ENCODE measurements at places on chromosomes 5 and 9. TPM values are rescaled to one million over a fixed set of nuclear protein-coding genes. Genes with fewer than 3 reads are reported as not detected.

DNA sequence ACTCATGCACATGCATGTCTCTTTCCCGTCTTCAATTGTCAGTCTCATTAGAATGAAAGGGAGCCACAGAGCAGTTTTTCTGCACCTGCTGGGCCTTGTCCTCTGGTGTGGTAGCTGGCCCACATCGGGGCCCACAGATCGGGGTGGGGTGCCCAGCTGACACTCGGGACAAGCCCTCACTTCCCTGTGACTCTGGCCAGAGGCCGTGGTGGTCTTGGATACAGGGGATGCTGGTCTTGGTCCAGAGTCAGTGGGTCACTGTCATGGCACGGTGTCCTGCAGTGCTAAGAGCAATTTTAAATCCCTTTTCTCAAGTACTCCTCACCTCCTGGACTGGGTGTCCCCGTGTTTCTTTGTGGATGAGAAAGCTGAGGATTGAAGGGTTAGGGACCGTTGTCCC lies 193.2 kb downstream of the CACNA1B start:
- DNase-seq = no peak

RLN2 gene
- total RNA-seq = 0.90 TPM

ABLIM3 gene
- 3.7 TPM for total RNA-seq

GRCh38 chr9:81468084-81468595 lies 221.2 kb downstream of the TLE1 start:
- DNase-seq = no peak

- peak; percentile 2 for DNase-seq
These were observed 113.4 kb downstream of the FRMD3 start for GRCh38 chr9:83424831-83425230.

BAG1 gene
- total RNA-seq = 68.7 TPM

GRCh38 chr5:74116266-74116665 lies 490.3 kb downstream of the ARHGEF28 start:
- DNase-seq = no peak

DNA sequence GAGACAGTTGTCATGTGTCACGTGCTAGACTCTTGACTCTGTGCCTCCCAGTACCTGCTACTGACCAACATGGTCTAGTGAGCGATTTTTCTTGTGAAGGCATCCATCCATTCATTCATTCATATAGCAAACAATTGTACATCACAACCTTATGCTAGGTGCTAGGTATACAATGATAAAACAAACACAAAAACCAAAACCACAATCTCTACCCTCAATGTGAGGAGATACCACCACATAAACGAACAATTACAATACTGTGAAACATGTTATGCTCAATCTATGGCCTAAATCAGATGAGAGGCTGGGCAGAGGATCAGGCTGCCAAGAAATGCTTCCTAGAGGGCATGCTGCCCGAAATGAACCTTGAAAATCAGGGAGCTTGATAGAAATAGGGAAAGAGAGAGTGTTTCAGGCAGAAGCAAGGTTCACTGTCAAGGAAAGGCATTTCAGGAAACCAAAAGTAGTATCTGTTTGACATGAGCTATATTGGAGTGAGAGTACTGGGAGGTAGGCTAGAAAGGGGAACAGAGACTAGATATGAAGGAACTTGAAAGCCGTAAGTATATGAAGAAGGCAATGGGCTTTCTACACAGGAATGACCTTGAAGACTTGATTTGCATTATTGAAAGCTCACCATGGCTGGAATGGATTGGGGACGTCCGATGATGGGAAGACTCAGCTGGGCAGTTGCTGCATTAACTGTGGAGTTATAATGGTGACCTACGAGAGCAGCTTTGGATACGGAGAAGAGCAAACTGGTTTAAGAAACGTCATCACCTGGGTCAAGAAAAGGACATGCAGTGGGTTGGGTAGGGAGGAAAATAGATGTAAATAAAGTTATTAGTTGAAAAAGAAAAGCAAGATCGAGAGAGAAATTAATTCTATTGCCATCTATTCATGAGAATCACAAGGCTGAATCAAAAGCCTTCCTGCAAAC lies 90.1 kb downstream of the THBS4 start:
- no peak for DNase-seq

- DNase-seq = no peak
These were observed 131.4 kb upstream of the SHB start for GRCh38 chr9:38200431-38200830.

DNA sequence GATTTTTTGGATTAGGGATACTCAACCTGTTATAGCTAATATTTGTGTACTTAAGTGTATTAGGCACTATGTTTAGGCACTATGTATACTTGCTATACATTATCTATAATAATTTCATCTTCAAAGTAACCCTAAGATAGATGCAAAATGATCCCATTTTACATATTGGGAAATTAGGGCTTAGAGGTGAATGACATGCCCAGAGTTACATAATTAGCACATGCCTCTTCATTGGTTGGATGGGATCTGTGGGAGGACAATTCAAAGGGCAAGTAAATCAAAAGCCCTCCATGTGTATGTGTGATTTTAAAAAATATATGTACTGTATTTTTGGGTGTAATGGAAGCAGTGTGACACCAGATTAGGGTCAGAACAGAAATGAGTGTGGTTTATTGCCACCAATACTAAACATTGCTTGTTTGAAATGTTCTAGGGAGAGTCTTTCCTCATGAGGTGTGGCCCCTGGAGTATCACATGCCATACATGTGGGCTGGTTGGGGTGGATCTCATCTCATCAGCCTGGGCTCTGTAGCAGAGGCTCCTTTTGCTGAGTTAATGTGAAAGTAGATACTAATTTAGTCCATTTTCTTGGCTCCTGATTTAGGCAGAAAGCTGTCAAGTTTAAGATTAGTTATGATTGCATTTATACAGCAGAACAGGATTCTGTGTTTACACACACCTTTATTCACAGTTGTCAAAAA lies 5.5 kb downstream of the C9orf85 start:
- no peak for DNase-seq

DNA sequence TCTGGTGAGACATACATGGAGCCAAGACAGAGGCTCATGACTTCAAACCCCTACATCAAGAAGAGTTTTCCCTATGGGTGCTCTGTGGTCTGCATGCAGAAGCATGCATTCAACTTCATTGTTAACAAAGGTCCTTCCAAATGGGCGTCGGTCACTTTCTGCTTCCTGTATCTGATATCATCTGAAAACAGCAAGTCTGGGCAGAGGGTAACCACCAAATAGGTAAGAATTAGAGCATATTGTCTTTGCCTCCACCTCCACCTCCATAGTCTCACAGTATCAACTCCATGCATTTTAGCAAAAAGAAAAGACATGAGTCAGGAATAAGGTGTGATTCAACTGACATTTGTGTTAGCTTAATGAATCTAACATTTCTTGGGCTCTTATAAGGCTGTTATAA lies 462.9 kb downstream of the DMRT2 start:
- peak; percentile 94 for DNase-seq

DNA sequence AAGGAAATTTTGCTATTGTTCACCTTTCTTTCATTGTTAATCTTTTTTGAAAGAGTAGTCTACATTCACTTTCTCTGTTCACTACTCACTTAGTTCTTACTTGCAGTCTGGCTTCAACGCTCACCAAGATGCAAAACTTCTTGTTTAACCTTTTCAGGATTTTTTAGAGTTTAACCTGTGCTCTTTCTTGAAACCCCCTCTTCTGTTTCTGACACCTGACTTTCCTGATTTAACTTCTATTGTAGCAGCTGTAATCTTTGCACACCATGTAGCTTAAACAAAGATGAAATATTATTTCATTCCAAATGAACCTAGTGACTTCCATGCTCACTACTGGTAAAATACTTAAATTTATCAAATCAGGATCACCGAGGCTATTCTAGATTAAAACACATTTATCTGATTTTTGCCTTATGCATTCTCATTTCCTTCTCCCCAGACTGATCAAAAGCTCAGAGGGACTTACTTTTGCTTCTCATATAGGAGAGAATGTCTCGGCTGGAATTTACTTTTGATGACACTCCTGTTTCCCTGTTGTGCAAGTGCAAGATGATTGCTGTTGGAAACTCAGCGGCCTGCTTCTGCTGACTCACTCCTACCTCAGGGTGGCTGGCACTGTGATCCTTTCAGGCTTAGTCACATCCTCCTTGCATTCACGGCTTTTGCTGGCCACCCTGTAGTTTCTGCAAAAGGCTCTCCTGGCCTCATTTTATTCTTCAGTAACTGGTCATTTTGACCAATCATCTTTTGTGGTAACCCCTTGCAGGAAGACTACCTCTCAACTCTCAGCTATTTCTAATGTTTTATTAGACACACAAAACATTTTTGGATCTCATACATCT lies 109.3 kb upstream of the IFNE start:
- peak; percentile 99 for DNase-seq

SLCO6A1 gene
- under 0.01 TPM for total RNA-seq

DNA sequence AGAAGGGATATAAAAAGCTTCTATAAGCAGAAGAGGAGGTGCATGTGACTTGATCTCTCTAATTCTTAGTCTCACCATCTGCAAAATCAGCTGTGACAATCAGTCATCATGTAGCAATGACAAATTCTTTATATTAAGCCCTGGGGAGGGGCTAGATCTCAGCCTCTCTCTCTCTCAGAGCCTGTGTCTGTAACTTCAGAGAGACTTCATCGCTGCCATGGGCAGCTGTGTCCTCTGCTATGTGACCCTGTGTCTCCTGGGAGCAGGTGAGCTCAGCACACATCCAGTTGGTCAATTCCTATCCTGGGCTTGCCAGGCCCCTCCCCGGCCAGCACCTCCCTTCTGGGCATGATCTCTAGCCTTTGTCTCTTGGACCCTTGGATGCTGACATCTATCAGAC lies 109.6 kb downstream of the ANKRD18B start:
- DNase-seq = no peak

- DNase-seq = peak; percentile 76
These were observed 15.9 kb downstream of the DAP start for GRCh38 chr5:10745133-10745532.

DNA sequence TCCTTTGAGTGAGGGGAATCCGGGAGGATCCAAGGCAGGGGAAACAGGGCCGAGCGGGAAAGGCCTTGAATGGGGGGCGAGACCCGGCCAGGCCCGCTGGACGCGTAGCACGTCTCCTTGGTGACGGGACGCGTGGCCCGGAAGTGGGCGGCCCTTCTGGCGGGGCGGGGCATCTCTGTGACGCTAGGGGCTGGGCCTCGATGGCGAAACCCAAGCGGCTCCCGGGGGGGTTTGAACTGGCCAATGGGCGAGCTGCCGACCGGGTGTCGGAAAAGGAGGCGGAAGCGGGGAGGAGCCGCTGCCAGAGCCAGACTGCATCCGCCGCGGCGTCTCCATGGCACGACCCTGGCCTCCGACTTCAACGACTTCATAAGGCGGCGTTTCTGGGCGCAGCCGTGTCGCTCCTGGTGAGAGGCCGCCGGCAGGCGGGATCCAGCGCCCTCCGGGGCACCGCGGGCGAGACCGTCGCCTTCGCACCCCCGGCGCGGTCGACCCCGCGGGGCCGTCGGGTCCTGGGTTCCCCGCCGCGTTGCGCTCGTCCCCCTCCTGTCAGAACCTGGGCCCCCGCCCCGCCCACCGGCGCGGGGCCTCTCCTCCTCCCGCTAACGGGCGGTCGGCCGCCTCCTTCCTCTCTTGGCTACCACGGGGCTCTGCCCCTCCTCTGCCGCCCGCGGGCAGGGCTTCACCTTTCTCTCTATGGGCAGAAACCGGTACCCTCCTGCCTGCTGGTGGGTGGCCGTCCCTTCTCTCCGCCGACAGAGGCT lies at the start of gene ODF2:
ODF2 (plus strand) TSS at position 158 of the 764 bp plus-strand sequence; CDS start at position 244, 86 bp downstream.
- DNase-seq = peak; percentile 84

CARD6 gene
- total RNA-seq = 7.8 TPM

GRCh38 chr5:16464664-16465543 lies 696 bp downstream of the ZNF622 start:
- no peak for DNase-seq

DNA sequence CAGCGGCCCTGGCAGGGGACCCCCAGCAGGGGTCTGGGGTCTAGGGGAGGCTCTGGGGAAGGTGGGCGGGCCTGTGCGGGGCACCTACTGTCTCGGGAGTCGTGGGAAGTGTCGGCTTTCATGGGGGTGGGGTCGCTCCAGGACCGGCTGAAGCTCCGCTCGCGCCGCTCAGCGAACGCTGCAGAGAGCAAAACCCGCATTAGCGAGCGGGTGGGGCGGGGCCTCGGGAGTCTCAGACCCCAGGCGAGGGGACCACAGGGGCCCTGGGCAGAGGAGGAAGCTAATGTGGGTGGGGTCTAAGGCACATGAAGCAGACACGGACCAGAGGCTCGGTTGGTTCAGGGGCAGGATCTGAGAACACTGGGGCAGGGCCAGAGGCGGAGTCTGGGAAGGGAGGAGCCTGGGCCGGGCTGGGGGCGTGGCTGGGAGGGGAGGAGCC lies 5.5 kb downstream of the NSMF start:
- DNase-seq = peak; percentile 37

PDE6A gene
- total RNA-seq = not detected

DNA sequence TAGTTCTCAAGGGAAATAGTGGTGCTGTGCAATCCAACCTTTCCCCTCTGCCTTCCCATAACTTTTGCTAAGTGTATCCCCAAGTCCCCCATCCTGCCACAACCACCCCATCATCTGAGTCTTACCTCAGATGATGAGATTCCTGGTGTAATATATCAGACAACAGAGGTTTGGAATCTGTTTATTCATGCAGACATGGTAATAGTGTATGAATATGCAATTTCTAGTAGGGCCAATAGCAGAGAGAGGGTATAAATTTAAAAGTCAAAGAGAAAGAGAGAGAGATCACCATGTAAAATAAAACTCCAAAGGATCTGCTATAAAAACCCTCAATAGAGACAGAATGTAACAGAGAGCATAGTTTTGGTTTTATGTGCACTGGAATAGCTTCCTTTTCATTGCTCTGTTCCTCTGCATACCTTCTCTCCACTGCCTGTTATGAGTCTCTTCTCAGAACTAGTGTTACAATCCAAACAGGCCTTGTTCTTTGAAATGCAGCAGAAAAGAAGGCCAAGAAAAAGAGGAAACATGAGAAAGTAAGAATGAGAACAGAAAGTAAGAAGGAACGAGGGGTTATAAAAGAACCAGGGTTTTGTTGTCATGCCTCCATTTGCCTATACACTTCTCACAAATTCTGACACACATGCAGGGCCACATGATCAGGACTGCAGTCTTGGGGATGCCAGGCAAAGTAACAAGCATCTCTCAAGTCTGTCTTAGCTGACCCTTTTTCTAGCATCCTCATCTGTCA lies 278.0 kb downstream of the CETN3 start:
- DNase-seq = no peak

DNA sequence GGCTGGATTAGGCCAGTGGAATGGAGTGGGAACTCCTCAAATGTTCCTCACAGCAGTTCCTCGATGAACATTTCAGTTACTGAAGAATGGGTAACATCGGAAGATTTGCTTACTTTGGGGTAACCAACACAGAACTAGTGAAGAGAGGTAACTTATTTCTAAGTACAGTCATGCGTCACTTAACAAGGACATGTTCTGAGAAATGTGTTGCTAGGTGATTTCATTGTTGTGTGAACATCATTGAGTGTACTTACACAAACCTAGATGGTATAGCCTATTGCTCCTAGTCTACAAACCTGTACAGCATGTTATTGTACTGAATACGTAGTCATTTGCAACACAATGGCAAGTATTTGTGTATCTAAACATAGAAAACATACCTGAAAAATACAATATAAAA lies 228.3 kb downstream of the MAST4 start:
- no peak for DNase-seq

FGF18 gene
- total RNA-seq = not detected

F12 gene
- total RNA-seq = 7.9 TPM

LRRTM2 gene
- total RNA-seq = not detected

GRCh38 chr9:72440992-72441847 lies 76.2 kb upstream of the ZFAND5 start:
- peak; percentile 84 for DNase-seq

Data from bronchial epithelial cell (primary cell).